ENCODE measurements at places on chromosomes 1 and 21.

DNA sequence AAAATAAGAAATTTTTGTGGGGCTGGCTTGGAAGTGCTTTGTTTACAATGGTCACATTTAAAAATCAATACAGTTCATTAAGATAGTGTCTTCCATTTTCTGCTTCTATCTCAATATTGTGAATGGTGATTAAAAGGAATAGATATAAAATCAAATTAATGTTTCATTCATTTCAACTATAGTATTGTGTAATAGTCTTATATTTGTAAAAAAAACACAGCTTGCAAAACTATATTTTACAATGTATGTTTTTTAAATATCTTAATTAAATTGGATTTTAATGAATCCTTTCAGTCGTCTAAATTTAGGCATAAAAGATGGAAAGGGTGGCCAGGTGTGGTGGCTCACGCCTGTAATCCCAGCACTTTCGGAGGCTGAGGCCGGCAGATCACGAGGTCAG is 63.5 kb downstream of the CRB1 start:
- DNase-seq = no peak

GRCh38 chr1:31116022-31116421 is 50.5 kb upstream of the PUM1 start:
- DNase-seq = no peak

DNA sequence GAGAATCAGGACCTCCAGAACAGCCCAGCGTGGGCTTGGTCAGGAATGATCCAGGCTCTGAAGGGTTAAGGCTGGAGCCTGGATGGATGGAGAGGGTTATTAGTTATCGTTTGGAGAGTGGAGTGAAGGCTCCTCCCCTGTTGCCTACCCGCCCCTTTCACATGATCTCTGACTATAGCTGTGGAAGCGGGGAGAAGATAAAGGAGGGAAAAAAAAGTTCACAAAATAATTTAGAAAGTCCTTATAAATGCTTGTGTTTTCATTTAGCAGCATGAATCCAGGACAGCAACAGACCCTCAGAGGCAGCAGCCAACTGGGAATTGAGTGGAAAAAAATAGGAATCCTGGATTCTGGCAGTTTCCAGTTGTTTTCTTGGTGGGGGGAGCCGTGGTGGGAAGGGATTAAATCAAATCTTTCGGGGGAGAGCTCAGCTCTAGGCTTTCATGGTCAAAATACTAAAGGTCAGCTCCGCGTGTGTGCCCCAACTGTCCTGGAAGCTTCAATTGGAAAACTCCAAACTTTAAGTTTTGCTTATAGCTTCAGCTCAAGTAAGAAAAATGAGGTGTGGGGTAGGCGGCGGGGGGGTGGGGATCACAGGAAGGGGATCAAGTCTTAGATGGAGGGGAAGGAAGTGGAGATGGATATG is 595 bp upstream of the DDR2 start:
- no peak for DNase-seq

DNA sequence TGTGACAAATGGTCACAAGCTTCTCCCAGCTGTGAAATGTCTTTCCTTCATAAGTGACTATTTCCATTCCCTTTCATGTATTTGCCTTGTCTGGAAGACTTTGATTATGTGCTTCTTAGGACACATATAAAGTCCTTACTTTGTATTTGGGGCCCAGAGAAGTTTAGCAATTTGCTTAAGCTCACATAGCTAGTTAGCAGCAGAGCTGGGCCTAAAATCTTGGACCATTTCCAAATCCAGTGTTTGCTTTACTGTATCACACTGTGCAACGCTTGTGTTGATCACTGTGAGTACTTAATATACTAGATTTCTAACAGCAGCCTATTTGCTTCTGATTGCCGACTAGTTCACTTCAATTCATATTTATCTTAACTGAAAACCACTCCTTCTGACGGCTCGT is 2.2 kb upstream of the KCNA3 start:
- DNase-seq = peak; percentile 2

GRCh38 chr1:17045634-17046333 is 8.0 kb downstream of the SDHB start:
- DNase-seq = peak; percentile 39

- no peak for DNase-seq
Observed at GRCh38 chr21:38830671-38831525, 25.2 kb downstream of the ETS2 start.
